Mesendoderm (in vitro differentiated cells): ENCODE measurements at places on chromosomes 6 and 20.

DNA sequence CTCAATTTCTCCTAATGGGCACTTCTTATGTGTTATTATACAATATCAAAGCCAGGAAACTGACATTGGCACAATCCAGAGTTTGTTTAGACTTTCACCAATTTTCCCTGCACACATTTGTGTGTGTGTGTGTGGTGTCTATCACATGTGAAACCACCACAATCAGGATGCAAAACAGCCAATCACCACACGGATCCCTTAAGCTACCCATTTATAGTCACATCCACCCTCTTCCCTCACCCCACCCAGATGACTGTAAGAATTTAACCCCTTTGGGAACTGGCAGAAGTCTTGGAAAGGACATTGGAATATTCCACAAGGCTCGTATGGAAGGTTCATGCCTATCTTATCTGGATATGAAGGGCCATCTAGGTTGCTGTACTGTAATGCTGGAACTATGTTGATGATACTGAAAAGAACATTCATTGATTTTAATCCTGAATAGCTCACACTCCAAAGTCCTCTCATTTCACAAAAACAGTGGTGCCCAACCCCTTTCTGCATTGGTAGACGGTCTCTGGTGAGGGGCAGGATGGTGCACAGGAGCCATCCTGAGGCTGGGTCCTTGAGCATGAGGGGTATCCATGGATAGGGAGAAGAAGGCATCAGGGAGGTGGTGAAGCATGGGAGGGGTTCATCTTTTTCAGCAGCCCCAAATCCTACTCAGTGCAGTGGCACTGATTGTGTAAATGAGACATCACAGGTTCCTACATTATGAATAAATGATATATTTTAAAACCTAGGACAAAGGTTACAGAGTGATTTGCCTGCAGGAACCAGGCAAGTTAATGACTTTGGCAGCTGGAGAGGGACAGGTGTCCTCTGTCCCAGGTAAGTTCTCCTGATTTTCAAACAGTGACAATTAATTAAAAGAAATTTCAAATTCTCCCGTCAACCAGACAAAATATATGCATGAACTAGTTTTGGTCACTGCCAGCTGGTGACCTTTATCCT lies 12.1 kb upstream of the CTCFL start:
- H3K4me1 ChIP-seq: no peaks in the 10 kb centered on the region
- H3K36me3 ChIP-seq: no peaks in the 10 kb centered on the region
- no peak overlapping the region for H3K27ac ChIP-seq
- H3K27me3 ChIP-seq: no peaks in the 10 kb centered on the region

DNA sequence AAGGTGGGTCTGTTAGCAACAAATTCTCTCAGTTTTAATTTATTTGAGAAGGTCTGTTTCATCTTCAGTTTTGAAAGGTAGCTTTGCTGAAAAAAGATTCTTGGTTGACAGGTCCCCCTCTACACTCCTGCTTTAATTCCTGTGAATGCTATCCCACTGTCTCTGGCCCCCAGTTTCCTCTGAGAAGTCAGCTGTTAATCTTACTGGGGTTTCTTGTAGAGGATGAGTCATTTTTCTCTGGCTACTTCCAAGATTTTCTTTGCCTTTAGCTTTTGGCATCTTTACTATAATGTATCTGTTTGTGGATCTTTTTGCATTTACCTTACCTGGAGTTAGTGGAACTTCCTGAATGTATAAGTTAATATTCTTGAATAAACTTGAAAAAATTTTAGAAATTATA lies 122.7 kb downstream of the MMS22L start:
- no peaks in the 10 kb centered on the region for H3K4me1 ChIP-seq
- H3K4me3 ChIP-seq: no peak overlapping the region
- no peak overlapping the region for H3K27ac ChIP-seq
- H3K36me3 ChIP-seq: no peaks in the 10 kb centered on the region

GRCh38 chr6:74041420-74041819 lies 345.4 kb downstream of the CD109 start:
- no peak overlapping the region for H3K4me3 ChIP-seq
- H3K36me3 ChIP-seq: no peaks in the 10 kb centered on the region
- no peaks in the 10 kb centered on the region for H3K27me3 ChIP-seq
- peak; percentile 54 for DNase-seq
- no peak overlapping the region for H3K27ac ChIP-seq

GRCh38 chr6:56314683-56315523 lies 67.5 kb upstream of the COL21A1 start:
- peak; percentile 49 for DNase-seq
- H3K27me3 ChIP-seq: no peaks in the 10 kb centered on the region
- no peak overlapping the region for H3K27ac ChIP-seq
- no peaks in the 10 kb centered on the region for H3K36me3 ChIP-seq
- H3K4me3 ChIP-seq: no peak overlapping the region

DNA sequence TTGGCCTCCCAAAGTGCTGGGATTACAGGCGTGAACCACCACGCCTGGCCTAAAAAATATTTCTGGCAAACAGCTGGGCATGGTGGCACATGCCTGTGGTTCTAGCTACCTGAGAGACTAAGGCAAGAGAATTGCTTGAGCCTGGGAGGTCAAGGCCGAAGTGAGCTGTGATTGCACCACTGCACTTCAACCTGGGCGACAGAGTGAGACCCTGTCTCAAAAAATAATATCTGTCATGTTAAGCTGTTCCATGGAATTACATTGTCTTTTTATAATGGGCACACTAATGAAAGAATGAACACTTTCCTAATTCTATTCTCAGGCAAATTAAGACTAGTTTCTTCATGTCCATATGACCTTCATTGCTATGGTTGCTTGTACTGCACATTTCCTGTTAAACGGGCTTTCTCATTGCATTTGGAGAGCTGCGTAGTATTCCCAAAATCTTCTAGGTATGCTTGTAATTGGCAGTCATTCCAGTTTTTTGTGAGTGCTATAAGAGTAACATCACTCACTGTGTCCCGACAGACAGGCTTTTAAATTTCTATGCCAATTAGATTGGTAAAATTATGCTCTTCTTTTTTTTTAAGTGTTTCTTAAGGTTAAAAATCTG lies 12.1 kb downstream of the AMD1 start:
- no peak for DNase-seq
- no peaks in the 10 kb centered on the region for H3K4me1 ChIP-seq
- peaks cover 1% of the 10 kb centered on the region for H3K36me3 ChIP-seq
- no peak overlapping the region for H3K27ac ChIP-seq
- no peak overlapping the region for H3K4me3 ChIP-seq

GRCh38 chr6:43673444-43674084 lies 14.0 kb downstream of the MRPS18A start:
- H3K27ac ChIP-seq: no peak overlapping the region
- no peak overlapping the region for H3K4me3 ChIP-seq
- H3K27me3 ChIP-seq: no peaks in the 10 kb centered on the region
- DNase-seq: no peak
- H3K4me1 ChIP-seq: peaks cover 7% of the 10 kb centered on the region
- peaks cover 13% of the 10 kb centered on the region for H3K36me3 ChIP-seq

DNA sequence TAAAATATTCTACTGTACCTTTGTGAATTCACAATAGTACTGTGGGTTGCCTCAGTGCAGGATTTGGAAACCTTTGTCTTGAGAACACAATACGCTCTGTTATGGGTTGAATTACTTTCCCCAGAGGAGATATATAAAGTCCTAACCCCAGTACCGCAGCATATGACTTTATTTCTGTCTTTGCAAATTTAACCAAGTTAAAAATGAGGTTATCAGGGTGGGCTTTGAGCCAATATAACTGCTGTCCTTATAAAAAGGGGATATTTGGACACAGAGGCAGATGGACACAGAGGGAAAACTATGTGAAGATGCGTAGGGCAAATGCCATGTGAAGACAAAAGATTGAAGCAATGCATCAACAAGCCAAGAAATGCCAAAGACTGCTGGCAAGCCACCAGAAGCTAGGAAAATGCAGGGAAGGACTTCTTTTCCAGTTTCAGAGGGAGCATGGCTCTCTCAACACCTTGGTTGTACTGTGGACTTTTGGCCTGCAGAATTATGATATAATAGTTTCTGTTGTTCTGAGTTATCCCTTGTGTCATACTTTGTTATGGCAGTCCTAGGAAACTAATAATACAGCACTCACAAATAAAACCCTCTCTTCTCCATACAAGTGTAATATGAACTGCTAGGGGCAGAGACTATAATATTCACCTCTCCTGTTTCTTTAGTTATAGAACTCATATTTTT lies 292.6 kb upstream of the SPTLC3 start:
- H3K4me3 ChIP-seq: no peak overlapping the region
- H3K27ac ChIP-seq: no peak overlapping the region
- DNase-seq: no peak
- H3K27me3 ChIP-seq: no peaks in the 10 kb centered on the region
- H3K36me3 ChIP-seq: no peaks in the 10 kb centered on the region
- H3K4me1 ChIP-seq: no peaks in the 10 kb centered on the region

DNA sequence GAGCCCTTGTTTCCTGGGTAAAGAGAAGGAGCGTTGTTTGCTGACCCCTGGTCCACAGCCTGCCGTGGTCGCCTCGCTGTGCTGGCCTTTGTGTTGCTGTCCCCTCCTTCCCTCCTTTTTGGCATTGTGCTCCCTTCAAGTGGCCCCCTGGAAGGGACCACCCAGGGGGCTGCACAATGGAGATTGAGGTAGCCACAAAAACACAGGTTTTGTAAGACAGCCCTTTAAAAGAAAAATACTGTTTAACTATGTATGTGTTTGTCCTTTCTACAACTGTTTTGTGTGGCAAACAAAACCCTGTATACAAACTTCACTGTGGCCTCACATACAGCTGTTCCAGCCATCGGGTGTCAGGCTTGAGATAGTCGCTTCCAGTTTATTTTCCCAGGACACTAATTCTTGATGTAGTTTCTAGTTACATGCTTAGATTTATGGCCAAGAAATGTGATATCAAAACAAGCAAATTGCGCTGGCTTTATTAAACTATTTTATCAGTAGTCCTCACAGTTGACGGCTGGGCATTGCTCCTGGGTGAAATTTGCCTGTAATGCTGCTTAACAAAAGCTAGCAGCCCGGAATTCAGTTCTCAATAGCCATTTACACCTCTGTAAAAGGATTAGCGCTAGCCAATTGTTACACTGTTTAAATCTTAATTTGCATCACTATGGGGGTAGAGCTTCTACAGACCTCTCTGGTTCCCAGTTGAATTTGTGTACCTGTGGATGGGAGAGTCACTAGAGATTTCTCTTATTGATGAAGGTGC lies 64.1 kb downstream of the KIZ start:
- peak overlapping the region; percentile 74 for H3K27ac ChIP-seq
- peaks cover 2% of the 10 kb centered on the region for H3K4me1 ChIP-seq
- H3K27me3 ChIP-seq: no peaks in the 10 kb centered on the region
- no peak overlapping the region for H3K4me3 ChIP-seq

- DNase-seq: no peak
- no peaks in the 10 kb centered on the region for H3K27me3 ChIP-seq
- H3K4me3 ChIP-seq: peak overlapping the region; percentile 86
- no peak overlapping the region for H3K27ac ChIP-seq
These were observed 888 bp downstream of the DYNLRB1 start for GRCh38 chr20:34517114-34517505.

DNA sequence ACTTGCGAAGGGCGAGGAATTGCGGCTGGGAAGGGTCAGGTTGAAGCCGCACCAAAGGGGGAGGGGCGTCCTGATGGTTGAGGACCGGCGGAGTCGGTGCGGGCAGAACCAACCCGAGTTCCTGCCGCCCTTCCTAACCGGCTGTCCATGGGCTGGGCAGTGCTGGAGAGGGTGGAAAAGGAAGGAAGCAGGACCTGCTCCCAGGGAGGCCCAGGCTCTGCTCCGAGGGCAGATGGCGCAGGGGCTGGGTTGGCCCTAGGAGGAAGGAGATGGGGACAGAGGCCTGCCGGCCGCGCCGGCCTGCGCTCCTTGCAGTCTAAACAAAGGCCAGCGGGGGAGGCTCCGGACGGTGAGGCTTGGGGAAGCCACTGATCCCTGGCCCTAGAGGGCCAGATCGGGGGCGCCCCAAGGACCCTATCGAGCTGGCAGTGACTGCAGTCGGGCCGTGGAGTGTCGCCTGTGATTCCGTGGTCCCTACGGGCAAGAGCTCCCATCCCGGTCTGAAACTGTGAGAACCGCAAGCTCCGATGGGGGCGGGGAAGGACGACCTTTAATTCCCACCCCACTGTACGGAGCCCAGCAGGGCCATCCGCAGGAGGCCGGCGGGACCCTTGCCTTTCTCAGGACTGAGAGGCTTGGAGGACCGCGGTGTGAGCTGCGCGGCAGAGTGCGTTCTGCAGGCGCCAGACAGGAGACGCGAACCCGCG lies 39.4 kb downstream of the YTHDF1 start:
- peak; percentile 39 for DNase-seq
- H3K4me3 ChIP-seq: no peak overlapping the region
- no peaks in the 10 kb centered on the region for H3K36me3 ChIP-seq
- peaks cover 46% of the 10 kb centered on the region for H3K27me3 ChIP-seq
- no peak overlapping the region for H3K27ac ChIP-seq

- no peak overlapping the region for H3K4me3 ChIP-seq
- H3K36me3 ChIP-seq: no peaks in the 10 kb centered on the region
- no peak for DNase-seq
- H3K27me3 ChIP-seq: no peaks in the 10 kb centered on the region
- H3K27ac ChIP-seq: no peak overlapping the region
These were observed 67.3 kb downstream of the PREX1 start for GRCh38 chr20:48760403-48760983.

DNA sequence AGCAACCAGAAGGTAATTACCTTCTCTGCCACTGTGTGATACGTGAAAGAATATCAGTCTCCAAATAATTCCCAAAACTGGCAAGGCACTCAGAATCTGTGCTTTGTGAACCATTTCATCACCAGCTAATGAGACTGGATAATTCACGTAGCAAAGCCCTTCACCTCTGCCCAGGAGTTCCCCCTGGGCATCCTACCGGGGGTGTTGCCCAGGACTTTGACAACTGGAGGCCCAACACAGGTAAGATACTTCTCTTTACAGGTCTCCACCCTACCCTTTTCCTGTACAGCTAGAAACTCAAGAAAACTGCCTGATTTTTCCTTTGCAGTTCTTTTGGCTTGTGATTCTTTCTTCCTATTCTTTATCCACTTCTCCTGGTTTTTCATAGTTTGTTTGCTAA lies 2.7 kb upstream of the CD24 start:
- no peaks in the 10 kb centered on the region for H3K4me1 ChIP-seq
- H3K27me3 ChIP-seq: no peaks in the 10 kb centered on the region
- H3K27ac ChIP-seq: no peak overlapping the region
- DNase-seq: no peak

- no peaks in the 10 kb centered on the region for H3K36me3 ChIP-seq
- H3K27ac ChIP-seq: no peak overlapping the region
- H3K4me3 ChIP-seq: no peak overlapping the region
- peak; percentile 93 for DNase-seq
- no peaks in the 10 kb centered on the region for H3K27me3 ChIP-seq
These were observed 78.4 kb downstream of the NOL4L start for GRCh38 chr20:32506721-32507120.

DNA sequence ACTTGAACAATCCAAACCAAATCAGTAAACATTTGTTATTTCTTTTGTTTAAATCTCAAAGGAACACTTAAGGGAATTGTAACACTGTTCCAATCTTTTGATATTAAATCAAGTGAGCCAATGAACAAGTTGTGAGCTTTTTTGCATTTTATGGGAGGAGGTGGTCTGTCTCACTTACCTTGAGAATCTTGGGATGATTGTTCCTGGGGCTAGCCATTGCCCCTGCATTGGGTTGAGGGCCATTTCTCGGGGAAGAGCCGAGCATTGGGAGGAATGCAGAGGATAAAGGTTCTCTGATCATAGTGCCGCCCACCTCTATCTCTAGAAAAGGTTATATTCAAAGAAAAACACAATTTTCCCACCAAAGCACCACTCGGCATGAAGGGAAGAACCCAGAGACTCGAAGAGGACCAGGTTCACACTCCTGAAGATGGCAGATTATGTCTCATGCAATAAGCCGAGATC lies 13.8 kb upstream of the TFB1M start:
- H3K27me3 ChIP-seq: no peaks in the 10 kb centered on the region
- no peaks in the 10 kb centered on the region for H3K36me3 ChIP-seq
- DNase-seq: no peak
- peaks cover 2% of the 10 kb centered on the region for H3K4me1 ChIP-seq
- H3K27ac ChIP-seq: peak overlapping the region; percentile 68
